ENCODE measurements at places on chromosomes 6 and 20. TPM values are rescaled to one million over a fixed set of nuclear protein-coding genes. Genes with fewer than 3 reads are reported as not detected.

GRCh38 chr6:154731296-154732218 lies 1.7 kb upstream of the SCAF8 start:
- no peak overlapping the region for H3K27ac ChIP-seq
- DNase-seq, result no peak
- H3K36me3 ChIP-seq, result no peaks in the 10 kb centered on the region
- no peak overlapping the region for H3K4me3 ChIP-seq

GRCh38 chr6:5395719-5396118 lies 134.4 kb downstream of the FARS2 start:
- no peaks in the 10 kb centered on the region for H3K36me3 ChIP-seq
- no peak overlapping the region for H3K27ac ChIP-seq
- no peaks in the 10 kb centered on the region for H3K4me1 ChIP-seq
- no peaks in the 10 kb centered on the region for H3K27me3 ChIP-seq
- H3K4me3 ChIP-seq, result no peak overlapping the region

- no peak overlapping the region for H3K4me3 ChIP-seq
- H3K27ac ChIP-seq, result no peak overlapping the region
- H3K27me3 ChIP-seq, result no peaks in the 10 kb centered on the region
- no peaks in the 10 kb centered on the region for H3K36me3 ChIP-seq
- DNase-seq, result no peak
Measured at GRCh38 chr20:22684763-22685443, 100.5 kb upstream of the FOXA2 start.

EYA4 gene
- total RNA-seq, result 27.2 TPM

- H3K27ac ChIP-seq, result no peak overlapping the region
- H3K4me1 ChIP-seq, result no peaks in the 10 kb centered on the region
- H3K4me3 ChIP-seq, result no peak overlapping the region
- no peaks in the 10 kb centered on the region for H3K36me3 ChIP-seq
- no peak for DNase-seq
Measured at GRCh38 chr20:51661609-51662178, 106.5 kb downstream of the ATP9A start.

DNA sequence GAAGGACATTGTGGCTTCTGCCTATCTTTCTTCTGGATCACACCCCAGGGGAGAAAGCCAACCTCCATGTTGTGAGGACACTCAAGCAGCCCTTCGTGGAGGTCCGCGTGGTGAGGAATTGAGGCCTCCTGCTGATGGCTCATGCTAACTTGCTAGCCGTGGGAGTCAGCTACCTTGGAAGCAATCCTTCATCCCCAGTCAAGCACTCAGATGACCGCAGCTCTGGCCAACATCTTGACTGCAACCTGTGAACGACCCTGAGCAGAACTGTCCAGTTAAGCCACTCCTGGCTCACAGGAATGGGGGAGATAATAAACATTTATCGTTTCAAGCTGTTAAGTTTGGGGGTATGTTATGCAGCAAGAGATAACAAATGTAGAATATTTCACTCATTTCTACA lies 10.9 kb upstream of the CNKSR3 start:
- no peaks in the 10 kb centered on the region for H3K27me3 ChIP-seq
- H3K4me1 ChIP-seq, result no peaks in the 10 kb centered on the region
- H3K27ac ChIP-seq, result no peak overlapping the region
- DNase-seq, result no peak

- no peaks in the 10 kb centered on the region for H3K36me3 ChIP-seq
- no peaks in the 10 kb centered on the region for H3K4me1 ChIP-seq
- H3K27ac ChIP-seq, result no peak overlapping the region
Measured at GRCh38 chr6:69631552-69632346, 165.1 kb downstream of the LMBRD1 start.

DNA sequence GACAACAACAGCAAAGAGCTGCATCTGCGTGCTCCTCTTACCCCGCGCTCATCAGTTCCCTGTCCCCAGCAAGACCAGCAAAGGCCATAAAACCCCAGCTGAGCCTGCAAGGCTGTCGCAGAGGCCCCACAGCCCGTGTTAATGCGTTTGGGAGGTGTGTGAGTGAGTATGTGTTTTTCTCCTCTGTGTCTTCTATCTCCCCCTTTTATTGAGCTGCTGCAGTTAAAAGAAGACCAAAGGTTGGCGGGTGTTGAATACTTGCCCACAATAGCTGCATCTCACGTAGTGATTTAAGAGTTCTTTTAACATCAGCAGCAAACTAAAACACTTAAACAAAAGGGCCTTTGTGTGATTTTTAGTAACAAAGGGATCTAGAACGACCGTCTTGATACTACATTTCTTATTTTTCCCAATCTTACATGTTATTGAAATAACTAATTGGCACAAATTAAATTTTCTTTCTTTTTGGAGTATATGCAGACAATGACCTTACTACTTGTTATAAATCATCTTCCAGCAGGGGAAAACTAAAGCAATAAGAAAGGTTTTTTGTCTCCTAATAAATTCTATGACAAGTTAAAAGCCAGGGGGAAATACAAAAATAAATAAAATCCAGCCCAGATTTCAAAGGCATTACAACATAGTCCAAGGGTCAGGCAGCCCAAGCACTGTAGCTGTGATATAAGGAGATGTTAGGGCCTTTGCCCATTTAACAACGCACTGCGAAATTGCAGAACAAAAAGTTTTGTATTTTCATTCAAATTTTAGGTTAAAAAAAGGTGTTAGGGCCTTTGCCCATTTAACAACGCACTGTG lies 27.2 kb upstream of the CNKSR3 start:
- H3K27me3 ChIP-seq, result no peaks in the 10 kb centered on the region
- DNase-seq, result no peak
- no peaks in the 10 kb centered on the region for H3K4me1 ChIP-seq
- no peak overlapping the region for H3K4me3 ChIP-seq
- no peak overlapping the region for H3K27ac ChIP-seq

- H3K4me1 ChIP-seq, result no peaks in the 10 kb centered on the region
- no peak overlapping the region for H3K27ac ChIP-seq
- peaks cover 54% of the 10 kb centered on the region for H3K36me3 ChIP-seq
- no peaks in the 10 kb centered on the region for H3K27me3 ChIP-seq
- no peak for DNase-seq
Measured at GRCh38 chr20:20593447-20594170, 118.8 kb downstream of the RALGAPA2 start.

DNA sequence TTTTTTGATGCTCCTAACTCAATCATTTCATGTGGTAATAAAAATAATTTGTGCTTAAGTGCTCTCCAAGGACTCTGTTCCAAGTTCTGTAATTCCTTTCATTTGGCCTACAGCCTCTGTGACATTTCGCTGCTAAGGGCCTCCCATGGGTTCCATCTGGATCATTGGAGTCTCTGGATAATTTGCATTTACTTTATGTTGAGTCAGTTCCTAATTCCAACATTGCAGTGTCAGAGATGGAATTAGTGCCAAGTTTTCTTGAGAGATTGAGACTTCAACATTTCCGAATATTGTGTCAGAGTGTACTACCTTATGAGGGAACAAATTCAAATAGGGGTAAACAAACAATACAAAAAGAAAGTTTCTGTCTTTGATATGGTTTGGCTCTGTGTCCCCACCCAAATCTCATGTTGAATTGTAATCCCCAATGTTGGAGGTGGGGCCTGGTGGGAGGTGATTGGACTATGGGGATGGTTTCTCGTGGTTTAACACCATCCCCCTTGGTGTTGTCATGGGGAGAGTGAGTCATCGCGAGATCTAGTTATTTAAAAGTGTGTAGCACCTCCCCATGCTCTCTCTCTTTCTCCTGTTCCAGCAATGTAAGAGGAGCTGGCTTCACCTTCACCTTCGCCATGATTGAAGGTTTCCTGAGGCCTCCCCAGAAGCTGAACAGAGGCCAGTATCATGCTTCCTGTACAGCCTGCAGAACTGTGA lies 244.1 kb upstream of the TBX18 start:
- no peaks in the 10 kb centered on the region for H3K27me3 ChIP-seq
- H3K4me3 ChIP-seq, result no peak overlapping the region
- H3K27ac ChIP-seq, result no peak overlapping the region

Measured in heart right ventricle (tissue), 16 donors.